ENCODE measurements at places on chromosomes 12 and 14.

DNA sequence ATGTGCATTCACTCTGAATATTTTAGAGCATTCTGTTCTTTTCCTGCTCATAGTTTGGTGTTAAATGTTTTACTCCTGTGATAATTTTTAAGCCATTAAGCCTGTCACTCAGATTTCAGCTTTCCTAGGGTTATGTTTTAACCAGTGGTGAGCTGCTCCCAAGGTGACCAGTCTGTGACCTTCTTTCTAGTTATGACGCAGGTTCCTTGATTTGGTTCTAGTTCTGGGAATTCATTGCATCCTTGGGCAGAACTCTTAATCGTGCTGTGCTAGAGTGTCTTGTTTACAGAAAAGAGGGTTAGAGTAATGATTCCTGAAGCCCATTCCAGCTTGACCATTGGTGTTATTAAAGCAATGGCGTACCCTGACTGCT is 2.2 kb downstream of the GABARAPL1 start:
- H3K36me3 ChIP-seq = peaks cover 22% of the 10 kb centered on the region
- peak; percentile 37 for DNase-seq
- peak overlapping the region; percentile 55 for H3K4me3 ChIP-seq
- H3K4me1 ChIP-seq = peaks cover 9% of the 10 kb centered on the region
- H3K27ac ChIP-seq = peak overlapping the region; percentile 99
- H3K27me3 ChIP-seq = no peaks in the 10 kb centered on the region

- DNase-seq = no peak
- no peaks in the 10 kb centered on the region for H3K27me3 ChIP-seq
- H3K36me3 ChIP-seq = no peaks in the 10 kb centered on the region
- H3K27ac ChIP-seq = no peak overlapping the region
- H3K4me1 ChIP-seq = no peaks in the 10 kb centered on the region
Measured at GRCh38 chr12:58566599-58566998, 353.7 kb downstream of the LRIG3 start.

DNA sequence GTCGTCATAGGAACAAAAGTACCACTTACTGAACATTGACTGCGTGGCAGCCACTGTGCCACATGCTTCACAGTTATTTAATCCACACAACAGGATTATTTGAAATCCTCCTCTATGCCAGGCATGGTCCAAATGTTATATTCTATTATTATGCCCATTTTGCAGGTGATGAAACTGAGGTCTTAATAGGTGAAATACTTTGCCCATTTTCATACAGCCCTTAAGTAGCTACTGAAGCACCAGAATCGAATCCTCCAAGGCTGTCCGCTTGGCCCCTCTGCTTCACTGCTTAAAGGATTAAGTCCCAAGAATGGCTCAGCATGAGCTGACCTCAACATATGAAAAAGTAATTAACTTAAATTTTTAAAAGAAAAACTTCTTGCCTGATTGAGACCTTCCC is 212.8 kb downstream of the EGLN3 start:
- no peak overlapping the region for H3K4me3 ChIP-seq
- no peaks in the 10 kb centered on the region for H3K4me1 ChIP-seq
- no peak for DNase-seq
- H3K36me3 ChIP-seq = no peaks in the 10 kb centered on the region
- no peak overlapping the region for H3K27ac ChIP-seq

- H3K27ac ChIP-seq = no peak overlapping the region
- H3K4me3 ChIP-seq = no peak overlapping the region
- DNase-seq = no peak
- no peaks in the 10 kb centered on the region for H3K4me1 ChIP-seq
- H3K36me3 ChIP-seq = no peaks in the 10 kb centered on the region
Measured at GRCh38 chr12:108289350-108290161, 49.6 kb downstream of the CMKLR1 start.
